Left cardiac atrium (tissue), 4 donors: ENCODE measurements at places on chromosomes 3 and 15. TPM values are rescaled to one million over a fixed set of nuclear protein-coding genes. Genes with fewer than 3 reads are reported as not detected.

DNA sequence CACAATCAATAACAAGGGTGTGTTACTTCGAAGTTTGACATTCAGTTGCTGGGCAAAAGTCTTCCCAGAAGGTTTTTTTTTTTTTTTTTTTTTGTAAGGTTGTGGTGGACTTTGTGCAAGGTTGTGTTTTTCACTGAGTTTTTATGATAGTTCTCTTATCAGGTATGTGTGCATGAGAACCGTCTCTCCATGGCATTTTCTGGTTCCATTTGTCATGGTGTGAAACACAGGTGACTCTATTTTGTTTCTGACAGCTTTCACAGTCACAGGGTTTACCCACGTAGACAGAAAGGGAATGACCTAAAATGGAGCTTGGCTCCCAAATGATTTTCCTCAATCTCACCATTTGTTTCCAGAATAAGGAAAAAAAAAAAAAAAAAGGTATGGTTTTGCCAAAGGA lies 1377.2 kb upstream of the CADM2 start:
- no peak for DNase-seq

DNA sequence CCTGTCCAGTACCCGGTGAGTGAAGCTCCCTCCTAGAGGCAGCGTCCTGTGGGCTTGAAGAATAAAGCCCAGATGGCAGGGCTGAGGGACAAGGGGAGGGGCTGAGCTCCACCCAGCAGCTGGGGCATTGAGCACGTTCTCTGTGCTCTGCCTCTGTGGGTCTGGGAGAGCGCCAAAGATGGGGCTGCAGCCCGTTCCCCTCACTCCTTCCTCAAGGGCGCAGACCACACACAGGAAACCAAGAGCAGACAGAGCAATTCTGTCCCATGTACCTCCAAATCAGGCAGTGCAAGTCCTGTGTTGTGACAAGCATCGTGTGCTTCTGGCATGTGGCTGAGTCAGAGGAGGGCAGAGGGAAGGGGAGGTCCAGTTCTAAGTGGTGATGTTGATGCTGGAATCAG lies 15.7 kb upstream of the KIF23 start:
- no peak for DNase-seq

DNA sequence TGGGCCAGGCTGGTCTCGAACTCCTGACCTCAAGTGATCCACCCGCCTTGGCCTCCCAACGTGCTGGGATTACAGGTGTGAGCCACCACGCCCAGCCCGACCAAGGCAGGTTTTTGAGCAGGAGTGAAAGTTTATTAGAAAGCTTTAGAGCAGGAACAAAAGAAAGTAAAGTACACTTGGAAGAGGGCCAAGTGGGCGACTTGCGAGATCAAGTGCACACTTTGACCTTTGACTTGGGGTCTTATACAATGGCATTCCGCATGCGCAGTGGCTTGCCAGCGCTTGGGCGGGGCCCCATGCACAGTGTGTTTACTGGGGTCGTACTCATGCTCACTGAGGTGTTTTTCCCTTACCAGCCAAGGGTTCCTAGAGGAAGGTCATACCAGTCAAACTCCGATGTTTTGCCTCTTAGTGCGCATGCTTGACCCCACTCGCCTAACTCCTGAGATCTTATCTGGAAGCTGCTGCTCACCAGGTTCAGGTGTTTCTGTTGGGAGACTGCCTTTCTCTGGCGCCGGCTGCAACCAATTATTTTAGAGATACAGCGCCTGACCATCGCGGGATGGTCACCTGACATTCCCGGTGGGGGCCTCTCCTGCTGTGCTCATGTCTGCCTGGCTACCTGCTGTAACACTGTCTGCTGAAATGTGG lies 46.9 kb upstream of the FLNB start:
- DNase-seq: no peak

DNA sequence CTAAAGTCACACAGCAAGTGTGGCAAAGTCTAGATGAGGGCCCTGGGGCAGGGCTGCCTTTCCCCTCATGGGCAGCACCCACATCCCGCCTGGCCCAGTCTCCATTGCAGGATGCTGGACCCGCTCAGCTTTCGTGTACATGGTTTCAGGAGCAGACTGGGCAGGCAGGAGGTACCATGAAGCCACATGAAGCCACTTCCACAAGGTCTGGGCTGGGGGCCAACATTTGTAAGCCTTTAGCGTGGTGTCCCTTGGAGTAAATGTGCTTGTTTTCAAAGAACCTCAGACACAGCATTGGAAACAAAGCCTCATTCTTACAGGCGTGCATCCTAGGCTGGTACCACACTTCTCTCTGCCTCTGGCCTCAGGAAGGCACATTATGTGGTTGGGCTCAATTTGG lies 34.5 kb downstream of the UMPS start:
- no peak for DNase-seq

DNA sequence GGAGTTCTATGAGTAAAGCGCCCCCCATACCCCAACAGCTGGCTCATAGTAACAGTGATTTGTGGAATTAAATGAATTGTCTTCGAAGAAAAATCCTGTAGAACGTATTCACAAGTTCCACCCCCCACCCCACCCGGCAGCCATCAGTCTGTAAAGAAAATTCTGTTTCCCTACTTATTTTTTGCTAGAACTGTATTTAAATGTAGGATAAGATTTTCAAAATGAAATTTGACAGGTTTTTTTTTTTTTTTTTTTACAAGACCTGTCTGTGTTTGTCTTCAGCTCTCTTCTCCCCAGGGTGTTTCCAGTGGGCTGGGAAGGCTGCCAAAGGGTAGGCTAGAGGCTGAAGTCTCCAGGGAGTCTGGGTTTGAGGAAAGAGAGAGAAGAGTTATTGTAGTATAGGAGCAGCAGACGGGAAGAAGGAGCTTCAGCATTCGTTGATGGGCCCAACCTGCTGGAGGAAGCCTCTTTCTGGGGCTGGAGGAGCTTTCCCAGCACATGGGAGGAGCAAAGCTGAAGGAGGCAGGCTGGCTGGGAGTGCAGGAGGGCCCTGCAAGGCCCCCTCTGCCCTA lies 130.6 kb upstream of the SEMA6D start:
- peak; percentile 37 for DNase-seq

- DNase-seq: no peak
Observed at GRCh38 chr3:47276558-47276957, 6.0 kb downstream of the KIF9 start.

GRCh38 chr3:190585805-190586630 lies 72.1 kb downstream of the IL1RAP start:
- peak; percentile 43 for DNase-seq

DNA sequence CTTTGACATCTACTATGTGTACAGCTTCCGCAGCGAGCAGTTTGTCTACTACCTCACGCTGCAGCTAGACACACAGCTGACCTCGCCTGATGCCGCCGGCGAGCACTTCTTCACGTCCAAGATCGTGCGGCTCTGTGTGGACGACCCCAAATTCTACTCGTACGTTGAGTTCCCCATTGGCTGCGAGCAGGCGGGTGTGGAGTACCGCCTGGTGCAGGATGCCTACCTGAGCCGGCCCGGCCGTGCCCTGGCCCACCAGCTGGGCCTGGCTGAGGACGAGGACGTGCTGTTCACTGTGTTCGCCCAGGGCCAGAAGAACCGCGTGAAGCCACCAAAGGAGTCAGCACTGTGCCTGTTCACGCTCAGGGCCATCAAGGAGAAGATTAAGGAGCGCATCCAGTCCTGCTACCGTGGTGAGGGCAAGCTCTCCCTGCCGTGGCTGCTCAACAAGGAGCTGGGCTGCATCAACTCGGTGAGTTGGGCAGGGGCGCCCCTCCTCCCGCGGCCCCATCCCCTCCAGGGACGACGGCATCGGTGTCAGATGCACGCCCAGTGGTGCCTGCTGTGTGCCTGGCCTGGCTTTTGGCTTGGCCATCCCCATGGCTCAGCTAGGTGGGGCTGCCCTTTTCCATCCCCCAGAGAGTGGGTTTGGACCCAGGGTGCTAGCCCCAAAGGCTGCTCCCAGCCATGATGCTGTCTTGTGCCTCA lies 6.6 kb downstream of the PLXNA1 start:
- DNase-seq: no peak

- no peak for DNase-seq
Observed at GRCh38 chr3:197085137-197085536, 55.5 kb upstream of the MELTF start.

GRCh38 chr15:77243135-77243534 lies 172.2 kb upstream of the TSPAN3 start:
- no peak for DNase-seq

GRCh38 chr15:66897416-66897815 lies 168.0 kb upstream of the SMAD3 start:
- DNase-seq: no peak

DNA sequence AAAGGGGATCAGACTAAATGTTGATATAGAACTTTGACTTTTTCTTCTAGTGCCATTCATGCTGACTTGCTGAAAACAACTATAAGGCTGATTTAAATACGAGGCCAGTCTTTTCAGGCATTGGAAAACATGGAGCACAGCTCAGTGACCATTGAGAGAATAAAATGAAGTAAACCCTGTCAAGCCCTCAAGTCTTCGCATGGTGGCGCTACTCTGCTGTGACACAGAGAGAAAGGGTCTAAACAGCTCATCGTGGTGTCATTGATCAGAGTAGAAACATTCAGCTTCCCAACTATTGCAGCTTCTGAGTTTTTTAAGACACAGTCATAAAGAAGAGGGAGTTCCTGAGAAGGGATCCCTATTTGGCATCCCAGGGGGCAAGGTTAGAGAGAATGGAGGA lies 716.2 kb downstream of the DIPK2A start:
- no peak for DNase-seq

DNA sequence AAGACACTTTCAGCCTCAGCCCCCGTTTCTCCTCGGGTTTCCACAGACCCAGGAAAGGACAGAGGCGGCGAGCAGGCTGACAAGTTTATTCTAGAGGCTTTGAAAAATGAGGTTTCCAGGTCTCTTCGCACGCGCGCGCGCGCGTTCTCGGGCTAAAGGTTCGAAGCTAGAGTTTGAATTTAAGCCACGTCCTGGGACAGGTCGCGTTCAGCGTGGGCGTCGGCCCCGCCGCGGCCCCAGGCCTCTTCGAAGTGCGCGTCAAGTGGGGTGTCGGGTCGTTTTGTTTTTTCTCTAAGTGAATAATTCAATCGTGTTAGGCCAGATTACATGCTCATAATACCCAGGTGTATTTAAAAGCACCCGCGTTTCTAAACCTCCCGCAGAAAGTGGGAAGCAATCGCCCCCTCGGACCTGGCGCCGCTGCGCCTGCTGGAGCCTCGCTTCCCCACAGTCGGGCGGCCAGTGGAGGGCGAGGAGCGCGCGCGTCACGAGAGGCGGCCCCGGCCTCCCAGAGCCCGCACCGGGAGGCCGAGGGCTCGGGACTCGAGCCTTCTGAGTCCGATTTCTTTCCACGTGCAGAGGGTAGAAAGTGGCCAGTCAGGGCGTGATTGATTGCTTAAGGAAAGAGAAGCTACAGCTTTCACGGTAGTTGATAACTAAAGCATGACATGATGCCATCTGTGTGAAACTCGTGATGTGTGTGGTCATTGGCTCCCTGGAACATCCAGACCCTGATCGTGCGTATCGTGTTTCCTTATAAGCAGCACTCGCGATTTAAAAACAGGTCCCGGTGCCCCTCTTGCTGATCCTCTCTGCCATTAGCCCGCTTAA lies 15.8 kb upstream of the SOX2 start:
- no peak for DNase-seq

DNA sequence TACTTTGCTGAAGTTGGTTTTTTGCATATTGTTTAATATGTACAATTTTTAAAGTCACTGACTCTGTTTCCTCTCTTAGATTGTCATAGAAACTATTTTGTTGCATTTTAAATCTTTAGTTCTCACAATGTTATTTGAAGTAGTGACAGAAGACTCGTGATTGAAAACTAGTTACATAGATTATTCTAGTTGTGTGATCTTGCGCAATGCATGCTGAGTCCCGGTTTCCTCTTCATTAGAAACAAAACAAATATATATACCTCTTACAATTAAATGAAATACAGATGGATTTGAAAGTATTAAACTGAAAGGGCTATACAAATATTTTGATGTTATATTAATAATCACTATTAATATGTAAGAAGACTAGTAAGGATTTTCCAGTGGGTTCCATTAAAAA lies 333.0 kb downstream of the LPP start:
- no peak for DNase-seq

GRCh38 chr3:3071136-3071535 lies 39.0 kb downstream of the IL5RA start:
- no peak for DNase-seq

GRCh38 chr3:58092521-58092920 lies 84.3 kb downstream of the FLNB start:
- no peak for DNase-seq

GRCh38 chr15:88748081-88748480 lies 55.2 kb upstream of the ACAN start:
- DNase-seq: no peak

DNA sequence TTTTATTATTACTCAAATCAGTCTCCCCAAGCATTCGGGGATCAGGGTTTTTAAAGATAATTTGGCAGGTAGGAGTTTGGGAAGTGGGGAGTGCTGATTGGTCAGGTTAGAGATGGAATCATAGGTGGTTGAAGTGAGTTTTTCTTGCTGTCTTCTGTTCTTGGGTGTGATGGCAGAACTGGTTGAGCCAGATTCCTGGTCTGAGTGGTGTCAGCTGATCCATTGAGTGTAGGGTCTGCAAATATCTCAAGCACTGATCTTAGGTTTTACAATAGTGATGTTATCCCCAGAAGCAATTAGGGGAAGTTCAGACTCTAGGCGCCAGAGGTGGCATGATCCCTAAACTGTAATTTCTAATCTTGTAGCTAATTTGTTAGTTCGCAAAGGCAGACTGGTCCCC lies 20.6 kb upstream of the TRANK1 start:
- DNase-seq: no peak

Gene CMC1
- 32.0 TPM for total RNA-seq

Gene SLC28A2
- not detected for total RNA-seq

Gene RLBP1
- total RNA-seq: not detected

Gene RPL39L
- total RNA-seq: 8.2 TPM

Gene TRPM1
- 0.24 TPM for total RNA-seq

Gene PRR20G
- total RNA-seq: not detected
